NCI-H1092 (cell line): ENCODE measurements at places on chromosomes 13 and 19.

DNA sequence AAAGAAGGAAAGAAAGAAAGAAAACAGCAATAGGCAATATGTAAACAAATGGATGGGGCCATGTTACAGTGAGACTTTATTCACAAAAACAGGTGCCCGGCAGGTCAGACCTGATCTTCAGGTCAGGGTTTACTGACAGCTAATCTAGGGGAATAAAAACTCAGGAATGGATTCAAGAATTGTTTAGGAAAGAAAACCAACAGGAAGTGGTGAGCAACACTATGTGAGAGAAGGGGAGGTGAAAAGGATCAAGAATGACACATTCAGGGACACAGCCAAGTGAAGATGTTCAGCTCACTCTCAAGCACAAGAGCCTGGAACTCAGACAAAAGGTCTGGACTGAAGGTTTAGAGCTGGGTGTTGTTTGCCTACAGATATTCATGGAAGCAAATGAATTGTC is 244.5 kb downstream of the EFNB2 start:
- no peak for DNase-seq

- no peak for DNase-seq
Observed at GRCh38 chr19:51664131-51664530, 17.5 kb upstream of the SIGLEC14 start.

DNA sequence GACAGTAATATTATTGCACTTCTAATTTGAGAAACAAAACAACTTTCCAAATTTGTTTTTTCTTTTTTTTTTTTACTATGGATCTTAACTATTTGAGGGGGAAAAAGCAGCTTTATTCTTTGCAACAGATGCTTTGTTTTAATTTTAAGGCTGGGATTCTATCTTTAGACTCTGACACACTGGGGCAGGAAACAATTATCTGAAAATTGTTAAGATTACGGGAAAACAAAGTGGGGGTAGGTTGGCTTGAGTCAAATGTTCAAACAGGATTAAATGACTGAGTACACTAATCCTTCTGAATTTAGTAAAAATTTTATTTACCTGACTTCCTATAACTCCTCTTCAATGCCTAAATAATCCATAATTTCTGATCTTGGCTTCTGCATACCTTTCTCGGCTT is 543.2 kb downstream of the SLITRK6 start:
- DNase-seq, result no peak

- no peak for DNase-seq
Observed at GRCh38 chr19:54790711-54791110, 12.7 kb upstream of the KIR2DL4 start.

DNA sequence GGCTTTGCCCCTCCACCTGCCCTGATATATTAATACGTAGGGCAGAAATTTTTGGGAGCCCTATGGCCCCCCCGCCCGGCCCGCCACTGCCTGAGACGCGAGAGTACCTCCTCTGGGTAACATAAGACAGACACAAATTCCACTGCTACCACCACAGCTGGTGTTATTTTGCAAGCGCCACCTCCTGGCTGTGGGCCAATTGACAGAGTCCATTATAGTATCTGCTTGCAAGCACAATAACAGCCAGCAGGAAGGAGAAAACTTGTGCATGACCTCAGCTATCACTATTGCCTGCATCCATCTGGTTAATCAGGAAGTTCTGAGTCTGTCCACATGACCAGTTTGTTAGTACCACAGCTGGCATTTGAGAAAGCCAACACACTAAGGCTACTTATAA is 25.3 kb upstream of the OR10H2 start:
- peak; percentile 14 for DNase-seq

DNA sequence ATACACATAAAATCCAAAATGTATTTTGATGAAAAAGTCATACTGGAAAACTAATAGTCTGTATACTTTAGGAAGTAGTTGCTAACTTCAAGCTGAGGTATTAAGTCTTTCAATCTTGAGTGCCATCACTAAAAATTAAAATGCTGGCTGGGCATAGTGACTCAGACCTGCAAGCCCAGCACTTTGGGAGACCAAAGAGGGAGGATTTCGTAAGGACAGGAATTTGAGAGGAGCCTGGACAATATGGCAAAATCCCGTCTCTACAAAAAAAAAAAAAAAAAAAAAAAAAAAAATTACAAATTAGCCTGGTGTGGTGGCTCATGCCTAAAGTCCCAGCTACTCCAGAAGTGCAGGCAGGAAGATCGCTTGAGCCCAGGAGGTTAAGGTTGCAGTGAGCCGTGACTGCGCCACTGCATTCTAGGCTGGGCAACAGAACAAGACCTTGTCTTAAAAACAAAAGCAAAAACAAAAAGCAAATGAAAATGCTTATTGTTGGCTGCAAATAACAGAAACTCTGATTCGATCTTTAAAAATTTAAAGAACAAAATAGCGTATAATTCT is 1994.2 kb upstream of the PCDH20 start:
- no peak for DNase-seq

GRCh38 chr19:19649580-19649995 is 6.1 kb upstream of the GMIP start:
- DNase-seq, result no peak

GRCh38 chr13:44040818-44041100 is 161.1 kb downstream of the LACC1 start:
- DNase-seq, result no peak
